ENCODE measurements at places on chromosomes 6 and 20.

- no peak for DNase-seq
These were observed 222.2 kb downstream of the UST start for GRCh38 chr6:148968771-148969602.

GRCh38 chr6:134146268-134147033 lies 94.0 kb upstream of the SLC2A12 start:
- DNase-seq = no peak

DNA sequence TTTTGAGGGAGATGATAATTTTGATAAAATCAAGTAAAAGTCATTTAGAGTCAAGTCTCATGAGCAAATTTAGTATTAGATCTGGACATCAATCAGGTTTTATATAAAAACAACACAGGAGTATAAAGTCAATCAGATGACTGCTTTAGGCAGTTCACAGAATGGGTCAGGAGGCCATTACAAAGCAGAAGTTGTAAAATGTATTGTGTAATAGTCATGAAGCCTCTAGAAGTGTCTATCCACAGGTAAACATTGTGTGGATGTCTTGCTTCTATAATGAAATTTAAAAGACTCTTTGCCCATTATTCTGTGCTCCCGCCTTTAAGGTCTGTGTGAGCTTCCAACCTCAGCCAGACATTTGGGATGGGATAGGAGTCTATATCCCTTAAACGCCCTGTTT lies 28.8 kb downstream of the MAP7 start:
- no peak for DNase-seq

DNA sequence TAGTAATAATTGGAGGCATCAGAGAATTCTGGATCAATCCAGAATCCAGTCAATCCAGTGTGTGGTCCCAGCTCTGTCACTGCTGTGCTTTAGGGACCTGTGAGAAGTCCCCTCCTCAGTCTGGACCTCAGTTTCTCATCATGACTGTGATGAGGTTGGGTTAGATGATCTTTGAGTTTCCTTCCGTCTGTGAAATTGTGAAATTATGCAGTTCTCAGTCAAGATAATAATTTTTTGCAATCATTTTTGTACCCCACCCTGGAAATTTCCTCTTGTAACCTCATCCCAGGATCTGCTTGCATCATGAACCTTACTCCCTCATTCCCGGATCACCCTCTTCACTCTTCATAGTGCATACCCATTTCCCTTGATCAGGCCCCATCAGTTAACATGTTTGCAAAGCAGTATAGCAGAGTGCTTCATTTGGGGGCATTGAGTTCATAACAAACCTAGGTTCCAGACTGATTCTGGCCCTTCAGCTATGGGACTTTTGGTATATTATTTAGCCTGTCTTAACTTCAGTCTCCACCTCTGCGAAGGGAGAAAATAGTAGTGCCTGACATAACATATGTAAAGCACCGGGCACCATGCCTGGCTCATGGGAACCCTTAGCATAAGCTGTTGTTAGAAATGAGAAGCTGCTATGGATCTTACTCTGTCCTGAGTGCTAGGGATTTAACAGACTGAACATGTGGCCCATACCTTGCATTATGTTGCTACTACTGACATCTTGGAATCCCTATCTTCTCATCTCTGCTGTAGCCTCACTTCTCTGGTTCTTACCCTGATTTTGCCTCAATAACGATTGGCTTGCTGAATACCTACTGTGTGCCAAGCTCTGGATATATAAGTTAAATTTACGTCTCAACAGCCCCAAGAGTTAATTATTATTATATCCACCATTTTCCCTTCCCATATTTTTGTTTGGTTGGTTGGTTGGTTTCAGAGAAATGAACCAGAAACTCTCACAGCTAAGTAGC lies 1.3 kb downstream of the ZNF76 start:
- DNase-seq = no peak

DNA sequence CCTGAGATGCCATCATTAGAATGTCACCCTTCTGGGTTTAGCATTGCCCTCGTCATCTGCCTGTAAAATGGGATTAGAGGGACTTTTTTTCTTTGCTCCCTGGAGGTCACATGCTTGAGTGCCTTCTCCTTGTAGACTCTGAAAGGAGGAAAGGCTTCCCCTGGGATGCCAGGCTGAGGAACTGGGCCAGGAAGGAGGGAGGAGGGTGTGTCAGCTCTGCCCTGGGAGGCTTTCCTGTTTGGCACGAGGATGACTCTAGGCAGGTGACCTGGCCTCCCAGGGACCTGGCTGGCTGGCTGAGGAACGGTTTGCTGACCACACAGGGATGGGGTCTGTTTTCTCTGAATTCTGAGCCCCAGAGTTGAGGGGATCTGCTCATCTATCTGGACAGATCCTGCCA lies 137.9 kb upstream of the RNF24 start:
- no peak for DNase-seq

DNA sequence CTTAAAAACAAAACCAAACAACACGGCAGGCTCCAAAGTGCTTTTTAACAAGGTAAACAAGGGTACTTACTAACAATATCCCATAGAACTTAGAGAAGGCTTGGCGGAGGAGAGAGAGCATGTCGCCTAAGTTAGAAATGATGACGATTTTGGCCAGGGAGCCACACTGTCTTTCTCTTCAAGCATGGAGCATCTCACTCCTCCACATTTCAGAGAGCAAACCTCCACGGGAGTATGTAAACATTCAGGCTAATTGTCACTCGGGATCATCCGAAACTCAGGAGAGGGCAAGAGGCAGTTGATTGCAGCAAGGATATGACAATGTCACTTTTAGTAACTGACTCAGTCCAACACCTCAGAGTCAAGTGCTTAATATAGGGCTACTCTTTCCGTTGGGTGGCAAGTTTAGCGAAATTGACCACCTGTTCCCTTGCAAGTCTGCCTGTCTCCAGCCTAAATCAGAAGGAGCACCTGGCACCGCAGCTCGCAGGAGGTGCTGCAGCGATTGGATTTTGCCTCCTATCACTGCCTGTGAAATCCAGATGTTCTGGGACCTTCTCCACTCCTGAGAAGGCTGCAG lies 65.8 kb upstream of the RPS6KA2 start:
- no peak for DNase-seq

DNA sequence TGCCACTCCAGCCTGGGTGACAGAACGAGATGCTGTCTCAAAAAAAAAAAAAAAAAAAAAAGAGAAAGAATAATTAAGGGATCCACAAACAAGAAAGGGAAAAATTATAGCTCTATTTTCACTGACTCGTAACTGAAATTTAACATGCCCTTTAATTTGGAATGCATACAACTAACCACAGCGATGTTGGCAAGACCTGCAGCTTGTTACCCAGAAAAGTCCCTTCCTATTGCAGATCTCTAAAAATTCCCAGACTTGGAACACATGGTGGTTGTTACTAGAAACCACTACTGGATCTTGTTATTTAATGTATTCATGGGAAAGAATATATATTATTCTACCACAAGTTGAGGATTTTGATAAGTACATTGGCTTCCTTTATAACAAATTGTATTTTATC lies 27.8 kb upstream of the SMIM28 start:
- DNase-seq = no peak

DNA sequence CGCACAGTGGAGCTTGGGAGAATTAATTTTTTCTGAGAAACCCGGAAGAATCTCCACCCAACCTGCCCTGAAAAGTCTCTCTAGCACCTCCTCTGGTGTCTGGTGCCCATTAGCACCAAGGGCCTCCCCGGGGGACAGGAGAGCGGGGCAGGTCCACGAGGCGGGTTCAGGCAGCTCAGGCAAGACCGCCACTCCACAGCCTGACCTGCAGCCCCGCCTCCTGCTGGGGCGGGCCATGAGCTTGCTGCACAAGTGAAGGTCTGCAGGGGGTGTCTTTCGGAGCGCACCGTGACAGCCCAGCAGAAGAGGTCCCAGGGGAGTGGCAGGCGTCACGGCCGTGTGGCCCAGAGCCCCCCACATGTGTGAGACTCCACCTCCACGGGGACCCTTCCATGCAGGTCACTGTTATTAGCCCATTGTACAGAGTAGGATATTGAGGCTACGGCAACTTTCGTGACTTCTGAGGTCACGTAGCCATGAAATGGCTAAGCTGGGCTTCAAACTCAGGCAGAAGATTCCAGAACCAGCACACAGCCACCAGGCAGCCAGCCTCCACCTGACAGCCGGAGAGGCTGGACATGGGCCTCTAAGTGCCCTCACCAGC lies 63.9 kb upstream of the SLCO4A1 start:
- DNase-seq = no peak

GRCh38 chr6:119952696-119953095 lies 603.1 kb upstream of the MAN1A1 start:
- DNase-seq = no peak

DNA sequence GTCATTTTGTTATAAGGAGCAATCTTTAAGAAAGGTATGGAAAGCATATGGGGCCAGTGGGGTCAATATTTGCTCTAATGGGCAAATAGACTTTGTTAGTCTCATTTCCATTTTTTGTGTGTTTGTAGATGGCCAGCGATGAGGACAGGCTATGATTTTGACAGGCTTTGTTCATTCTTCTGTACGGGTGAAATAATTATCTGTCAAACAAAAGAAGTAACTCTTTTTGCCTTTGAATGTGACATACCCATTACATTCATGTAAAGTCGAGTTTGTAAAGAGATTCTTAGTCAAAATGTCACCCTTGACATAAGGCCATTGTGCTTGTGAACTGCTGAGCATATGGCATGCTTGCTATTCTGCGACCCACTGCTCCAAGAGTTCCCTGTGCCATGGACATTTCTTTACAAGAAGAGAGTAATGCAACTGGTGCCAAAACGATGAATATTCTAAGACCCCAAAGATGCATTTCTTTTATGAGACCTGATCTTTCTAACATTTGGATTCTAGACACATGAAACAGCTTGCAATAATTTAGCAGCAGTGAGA lies 38.2 kb upstream of the JAG1 start:
- no peak for DNase-seq

DNA sequence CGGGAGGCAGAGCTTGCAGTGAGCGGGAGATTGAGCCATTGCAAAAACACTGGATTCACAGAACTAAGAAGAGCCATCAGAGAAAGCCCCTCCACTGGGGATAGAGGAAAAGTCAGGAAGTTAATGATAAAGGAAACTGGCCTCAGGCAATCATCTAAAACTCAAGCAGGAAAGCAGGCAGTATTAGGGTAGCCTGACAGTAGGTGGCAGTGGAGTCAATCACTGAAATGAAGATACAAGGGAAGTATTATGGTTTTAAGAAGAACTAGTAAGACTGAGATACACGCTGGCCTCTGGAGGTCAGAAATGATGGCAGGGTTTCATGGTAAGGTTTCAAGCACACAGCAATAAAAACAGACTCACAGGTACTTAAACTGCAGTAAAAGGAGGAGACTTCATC lies 578.3 kb downstream of the HACE1 start:
- no peak for DNase-seq

DNA sequence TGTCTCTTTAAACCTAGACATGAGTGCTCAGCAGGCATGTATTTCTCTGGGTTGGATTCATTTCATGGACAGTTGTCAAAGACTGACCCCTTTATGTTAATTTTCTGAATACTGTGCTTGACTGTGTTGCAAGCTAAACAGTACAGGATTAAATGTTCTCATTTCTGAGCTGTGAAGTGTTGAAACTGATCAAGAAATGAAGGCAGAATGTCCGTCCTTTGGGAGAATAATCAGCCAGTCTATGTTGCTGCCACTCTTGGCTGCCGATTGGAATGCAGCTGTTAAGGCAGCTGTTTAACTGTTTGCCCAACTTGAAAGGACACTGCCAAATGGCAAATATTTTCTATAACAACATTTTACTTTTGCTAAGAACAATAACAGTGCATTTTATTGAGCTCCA lies 87.3 kb downstream of the CEP57L1 start:
- no peak for DNase-seq

GRCh38 chr6:47631797-47632196 lies 66.6 kb upstream of the ADGRF4 start:
- no peak for DNase-seq

- DNase-seq = no peak
These were observed 7.2 kb upstream of the PLEKHG1 start for GRCh38 chr6:150592377-150592995.

DNA sequence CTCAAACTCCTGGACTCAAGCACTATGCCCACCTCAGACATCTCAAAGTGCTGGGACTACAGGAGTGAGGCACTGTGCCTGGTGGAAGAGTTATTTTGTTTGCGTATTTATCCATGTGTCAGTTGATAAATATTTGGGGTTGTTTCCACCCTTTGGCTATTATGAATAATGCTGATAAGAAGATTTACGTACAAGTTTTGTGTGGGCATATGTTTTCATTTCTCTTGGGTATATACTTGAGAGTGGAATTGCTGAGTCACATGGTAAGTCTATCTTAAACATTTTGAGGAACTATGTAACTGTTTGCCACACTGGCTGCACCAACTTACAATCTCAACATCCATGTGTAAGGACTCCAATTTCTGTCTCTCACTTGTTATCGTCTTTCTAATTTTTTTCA lies 200.3 kb downstream of the RNGTT start:
- no peak for DNase-seq

- no peak for DNase-seq
These were observed 38.6 kb downstream of the KCNK5 start for GRCh38 chr6:39190545-39191235.

DNA sequence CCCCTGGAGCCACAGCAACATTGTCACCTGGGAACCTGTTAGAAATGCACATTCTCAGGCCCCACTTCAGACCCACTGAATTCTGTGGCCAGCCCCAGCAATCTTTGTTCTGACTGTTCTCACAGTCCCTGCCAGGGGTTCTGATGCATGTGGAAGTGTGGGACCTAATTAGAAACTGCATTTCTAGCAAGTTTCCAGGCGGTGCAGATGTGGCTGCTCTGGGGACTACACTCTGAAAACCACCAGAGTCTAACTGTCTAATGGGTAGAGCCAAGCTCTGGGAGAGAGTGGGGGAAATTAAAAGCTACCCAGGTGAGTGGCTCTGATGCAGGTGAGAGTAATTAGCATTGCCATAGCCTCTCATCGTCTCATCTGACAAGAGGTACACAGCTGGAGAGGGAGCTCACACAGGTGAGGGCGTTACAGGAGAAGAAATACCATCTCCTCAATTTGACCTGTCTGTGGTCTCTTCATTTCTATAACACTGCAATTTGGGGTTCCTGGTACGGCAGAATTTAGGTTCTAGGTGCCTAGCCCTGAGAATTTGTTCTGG lies 66.0 kb downstream of the SNX5 start:
- no peak for DNase-seq

DNA sequence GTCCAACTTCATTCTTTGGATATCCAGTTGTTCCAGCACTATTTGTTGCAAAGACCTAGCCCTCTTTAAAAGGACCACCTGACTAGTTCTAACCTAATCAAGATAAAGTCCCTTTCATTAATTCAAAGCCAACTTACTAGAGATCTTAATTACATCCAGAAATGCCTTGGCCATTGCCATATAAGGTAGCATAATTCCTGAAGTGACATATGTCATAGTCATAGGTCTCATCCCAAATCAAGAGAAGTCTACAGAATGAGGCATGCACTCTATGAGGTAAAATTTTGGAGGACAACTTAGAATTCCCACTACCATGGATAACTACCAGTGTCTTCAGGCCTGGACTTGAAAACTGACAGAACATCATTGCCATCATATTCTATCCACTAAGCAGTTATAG lies 420.4 kb upstream of the ID4 start:
- DNase-seq = no peak

DNA sequence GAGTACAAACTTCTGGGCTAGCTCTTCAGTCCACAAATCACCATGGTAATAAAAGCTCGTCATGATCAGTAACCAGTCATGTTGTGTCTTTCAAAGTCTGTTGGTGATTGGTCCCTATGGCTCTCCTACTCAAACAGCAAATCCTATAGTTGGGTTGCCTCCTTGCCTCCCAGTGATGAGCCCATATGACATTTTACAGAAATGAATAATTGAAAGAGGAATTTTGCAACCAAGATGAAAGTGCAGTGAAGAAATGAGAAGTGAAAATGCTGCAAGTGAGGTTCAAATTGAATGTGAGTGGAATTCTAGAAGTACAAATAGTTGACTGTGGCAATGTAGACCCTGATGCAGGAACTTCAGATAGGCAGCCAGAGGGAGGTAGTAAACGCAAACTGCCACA lies 5.1 kb upstream of the SIRPD start:
- no peak for DNase-seq
